ENCODE measurements at places on chromosomes 1 and 21.

GRCh38 chr1:45612941-45613579, 10.8 kb downstream of the CCDC17 start:
- DNase-seq = no peak

DNA sequence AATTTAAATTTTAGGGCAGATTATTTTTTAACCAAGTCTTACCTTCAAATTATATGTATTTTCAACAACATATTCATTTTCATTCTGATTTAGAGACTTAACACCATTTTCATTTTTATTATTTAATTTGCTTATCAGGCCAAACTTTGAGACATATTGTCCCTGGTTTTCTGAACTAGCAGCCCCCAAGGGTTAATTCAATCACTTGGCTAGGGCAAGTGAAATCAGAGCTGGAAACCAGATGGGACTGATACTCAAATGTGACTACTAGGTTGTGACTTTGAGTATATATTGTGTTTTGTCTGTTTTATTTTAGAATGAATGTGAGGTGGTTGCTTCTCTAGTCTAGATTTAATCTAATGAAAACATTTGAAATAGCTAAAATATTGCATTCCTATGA, 198.9 kb upstream of the PTGFR start:
- no peak for DNase-seq

GRCh38 chr1:43238085-43238484, 31.7 kb upstream of the TMEM125 start:
- DNase-seq = no peak

DNA sequence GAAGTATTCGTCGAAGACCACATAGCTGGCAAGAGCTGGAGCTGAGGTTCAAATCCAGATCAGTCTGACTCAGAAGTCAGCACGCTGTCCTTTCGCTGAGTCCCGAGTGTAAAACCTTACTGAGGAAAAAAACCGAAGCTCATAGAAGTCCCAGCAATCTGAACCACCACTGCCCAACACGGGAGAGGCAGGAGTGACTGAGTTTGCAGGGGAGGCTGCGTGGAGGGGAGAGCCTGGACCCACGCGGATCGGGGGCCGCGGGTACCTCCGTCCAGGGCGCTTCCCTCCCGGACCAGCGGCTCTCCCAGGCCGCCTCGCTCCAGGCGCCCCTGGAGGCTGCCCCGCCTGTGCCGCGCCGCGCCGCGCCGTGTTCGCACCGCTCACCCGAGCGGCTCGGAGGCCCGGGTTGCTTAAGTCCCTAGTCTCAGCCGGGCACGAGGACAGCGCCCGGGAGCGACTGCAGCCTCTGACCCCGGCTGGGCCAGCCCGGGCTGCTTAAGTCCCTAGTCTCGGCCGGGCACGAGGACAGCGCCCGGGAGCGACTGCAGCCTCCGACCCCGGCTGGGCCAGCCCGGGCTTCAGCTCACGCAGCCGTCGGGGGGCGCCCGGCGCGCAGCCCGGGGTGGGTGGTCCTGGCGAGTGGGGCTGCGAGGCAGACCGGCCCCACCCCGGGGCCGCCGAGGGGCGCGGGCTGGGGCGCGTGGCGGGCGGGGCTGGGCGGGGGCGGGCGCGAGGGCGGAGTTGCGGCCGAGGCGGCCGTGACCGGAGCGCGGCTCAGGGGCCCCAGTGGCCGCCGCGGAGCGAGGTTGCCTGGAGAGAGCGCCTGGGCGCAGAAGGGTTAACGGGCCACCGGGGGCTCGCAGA, at the start of gene ADAMTSL4:
ADAMTSL4 (plus strand) TSS at position 777 of the 864 bp plus-strand sequence. CDS start 2,881 bp downstream, outside the sequence.
- DNase-seq = no peak

DNA sequence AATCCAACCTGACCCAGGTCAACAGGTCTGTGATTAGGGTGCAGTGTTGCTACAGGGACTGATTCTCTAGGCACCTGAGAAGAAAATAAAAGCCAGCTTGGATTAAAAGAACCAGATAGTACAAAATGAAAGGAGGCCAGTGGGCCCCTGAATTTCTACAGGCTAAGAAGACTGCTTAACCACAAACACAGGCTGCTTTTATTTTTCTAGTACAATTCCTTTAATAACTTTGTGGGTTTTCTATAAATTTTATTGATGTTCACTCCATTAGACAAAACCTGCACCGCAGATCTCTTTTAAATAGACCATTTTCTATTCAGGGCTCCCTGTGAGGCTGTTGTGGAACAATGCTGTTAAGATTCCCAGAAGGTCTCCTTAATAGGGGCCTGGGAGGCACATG, 9.7 kb upstream of the PRMT2 start:
- DNase-seq = no peak

DNA sequence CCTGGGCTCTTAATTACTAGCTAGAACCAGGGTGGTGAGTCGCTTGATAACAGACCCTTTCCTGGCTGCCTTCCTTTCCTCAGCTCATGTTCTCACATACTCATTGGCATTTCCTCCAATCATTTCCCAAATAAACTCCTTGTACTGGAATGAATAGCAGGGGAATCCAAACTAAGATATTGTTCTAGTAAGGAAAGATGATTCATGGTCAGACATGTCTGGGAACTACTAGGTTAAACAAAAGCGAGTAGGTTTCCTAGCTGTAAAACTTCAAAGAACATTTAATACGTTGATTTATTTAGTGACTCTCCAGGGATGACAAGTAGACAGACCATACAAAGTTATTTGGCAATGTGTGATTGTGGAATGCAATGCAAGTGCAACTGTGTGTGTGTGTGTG, 121.2 kb upstream of the KCNJ6 start:
- DNase-seq = no peak
